ENCODE measurements at places on chromosomes 6 and 20. TPM values are rescaled to one million over a fixed set of nuclear protein-coding genes. Genes with fewer than 3 reads are reported as not detected.

GRCh38 chr6:13273202-13273930 lies 55.0 kb downstream of the TBC1D7 start:
- DNase-seq = no peak

LY6G6C gene
- not detected for polyA plus RNA-seq

DNA sequence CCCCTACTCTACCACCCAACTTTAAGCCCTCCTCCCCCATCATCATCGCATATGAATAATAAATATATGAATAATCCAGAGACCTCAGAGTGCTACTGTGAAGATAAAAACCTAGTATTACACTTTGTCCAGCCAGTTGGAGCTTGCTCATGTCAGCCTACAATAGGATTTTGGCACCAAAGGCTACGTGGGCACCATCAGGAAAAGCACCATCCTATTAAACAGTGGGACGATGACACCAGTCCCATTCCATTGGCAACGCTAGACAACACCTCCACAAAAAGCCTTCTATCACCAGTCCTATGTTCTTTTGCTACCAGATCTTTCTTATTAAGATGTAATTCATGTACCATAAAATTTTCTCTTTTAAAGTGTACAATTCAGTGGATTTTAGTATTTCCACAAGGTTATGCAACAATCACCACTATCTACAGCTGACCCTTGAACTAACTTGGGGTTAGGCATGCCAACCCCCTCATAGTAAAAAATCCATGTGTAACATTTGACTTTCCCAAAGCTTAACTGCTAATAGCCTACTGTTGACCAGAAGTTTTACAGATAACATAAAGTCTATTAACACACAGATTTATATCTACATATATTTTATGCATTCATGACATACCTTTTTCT lies 41.1 kb downstream of the CNKSR3 start:
- DNase-seq = no peak

DNA sequence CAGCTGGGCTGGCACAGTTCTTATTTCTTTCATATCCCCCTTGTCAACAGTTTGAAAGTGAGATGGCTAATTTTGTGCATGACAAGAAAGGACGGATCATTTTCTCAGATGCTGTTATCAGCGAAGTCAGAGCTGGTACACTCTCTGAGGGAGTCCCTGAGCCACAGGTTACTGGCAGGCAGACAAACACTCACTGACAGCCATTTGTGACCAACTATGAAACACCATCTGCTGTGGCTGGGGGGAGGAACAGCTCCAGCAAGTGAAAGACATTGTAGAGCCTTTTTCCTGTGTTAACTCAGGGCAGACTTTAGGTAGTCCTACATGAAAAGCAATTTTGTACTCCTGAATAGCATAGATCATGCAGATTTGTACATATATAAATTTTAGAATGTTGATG lies 22.2 kb downstream of the OLIG3 start:
- no peak for DNase-seq

DNA sequence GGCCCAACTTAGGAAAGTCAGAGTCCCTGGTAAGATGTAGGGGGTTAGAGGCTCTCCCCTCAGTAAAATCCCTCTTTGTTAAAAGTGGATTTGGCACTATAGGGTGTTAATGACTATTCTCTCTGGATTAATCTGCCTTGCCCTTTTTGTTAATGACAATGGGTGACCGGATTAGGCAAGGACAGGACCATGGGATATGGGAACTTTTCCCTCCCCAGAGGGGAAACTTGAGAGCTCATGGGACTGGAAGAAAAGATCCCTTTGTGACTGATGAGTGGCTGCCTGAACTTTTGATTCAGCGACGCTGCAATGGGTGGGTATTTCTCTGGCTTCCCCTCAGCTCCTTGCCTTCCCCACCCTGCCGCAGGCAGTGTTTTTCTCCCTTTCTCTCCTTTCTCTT lies 12.2 kb upstream of the TAAR9 start:
- no peak for DNase-seq

DNA sequence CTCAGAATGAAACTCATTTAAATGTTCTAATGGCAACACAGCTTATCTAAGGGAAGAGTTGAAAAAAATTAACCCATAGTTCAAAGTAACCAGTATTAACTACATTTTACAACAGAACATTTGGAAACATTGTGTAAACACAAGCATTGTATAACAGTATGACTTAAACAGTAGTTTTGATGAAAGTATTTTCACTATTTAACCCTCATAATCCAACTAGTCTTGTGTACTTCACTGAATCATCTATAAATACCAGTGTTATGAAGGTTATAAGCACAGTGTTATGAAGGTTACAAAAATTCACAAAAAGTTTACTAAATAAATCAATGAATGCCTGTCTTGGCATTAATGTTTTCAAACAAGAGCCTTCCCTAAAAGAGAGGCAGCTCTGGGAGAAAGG lies 66.5 kb downstream of the REV3L start:
- DNase-seq = no peak

DNA sequence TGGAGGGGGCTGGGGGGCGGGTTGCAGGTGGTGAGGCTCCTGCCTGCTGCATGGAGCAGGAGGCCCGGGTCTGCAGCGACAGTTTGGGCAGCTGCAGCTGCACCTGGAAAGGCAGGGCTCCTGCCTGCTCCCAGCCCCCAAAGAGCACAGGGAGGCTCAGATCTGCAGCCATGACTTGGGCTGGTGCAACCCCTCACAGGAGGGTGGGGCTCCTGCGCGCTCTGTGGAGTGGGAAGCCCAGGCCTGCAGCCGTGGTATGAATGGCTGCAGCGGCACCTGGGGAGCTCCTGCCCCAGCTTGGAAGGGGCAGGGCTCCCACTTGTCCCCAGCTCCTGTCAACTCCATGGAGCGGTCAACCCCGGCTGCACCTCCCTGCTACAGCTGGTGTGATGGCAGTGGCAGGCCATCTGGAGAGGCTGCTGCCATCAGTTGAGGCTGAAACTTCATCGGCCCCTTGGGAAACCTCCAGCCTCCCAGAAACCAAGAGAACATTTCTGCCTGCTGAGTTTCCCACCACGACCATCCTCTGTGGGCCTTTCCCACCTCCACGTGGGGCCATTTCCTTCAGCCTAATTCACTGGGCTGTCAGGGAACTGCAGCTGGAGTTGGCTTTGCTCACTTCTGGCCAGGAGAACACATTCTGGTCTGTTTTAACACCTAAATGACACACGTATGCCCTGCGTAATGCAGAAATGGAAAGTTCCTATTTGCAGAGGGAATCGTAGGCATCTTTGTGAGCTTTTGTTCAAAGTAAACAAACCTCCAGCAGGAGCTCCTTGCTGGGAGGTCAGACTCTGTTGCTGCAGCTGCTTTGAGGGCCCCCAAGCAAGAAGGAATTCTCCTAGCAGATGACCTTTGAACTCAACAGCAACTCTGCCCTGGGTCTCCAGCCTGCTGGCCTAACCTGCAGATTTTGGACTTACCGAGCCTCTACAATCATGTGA lies 429.0 kb downstream of the PREX1 start:
- DNase-seq = no peak

GRCh38 chr6:157757430-157758403 lies 65.3 kb upstream of the SNX9 start:
- DNase-seq = no peak

DNA sequence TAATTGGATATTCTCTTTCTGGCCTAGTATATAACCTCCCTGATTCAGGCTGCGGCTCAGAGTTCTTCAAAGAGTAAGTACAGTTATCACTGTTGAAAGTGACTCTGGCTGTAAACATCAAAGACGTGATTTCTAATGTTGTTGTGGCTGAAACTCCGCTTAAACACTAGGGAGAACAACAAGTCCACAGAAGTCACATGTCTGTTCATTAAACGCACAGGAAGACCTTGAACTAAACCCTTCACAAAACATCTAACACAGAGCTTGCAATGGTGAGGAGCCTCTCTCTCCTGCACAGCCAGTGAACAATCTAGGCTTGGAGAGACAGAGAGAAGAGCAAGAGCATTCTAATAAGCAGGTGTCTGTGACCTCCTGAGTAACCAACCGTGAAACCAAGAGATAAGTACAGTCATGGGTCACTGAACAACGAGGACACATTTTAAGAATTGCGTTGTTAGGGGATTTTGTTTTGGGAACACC lies 249.3 kb downstream of the PRKN start:
- DNase-seq = no peak

DNA sequence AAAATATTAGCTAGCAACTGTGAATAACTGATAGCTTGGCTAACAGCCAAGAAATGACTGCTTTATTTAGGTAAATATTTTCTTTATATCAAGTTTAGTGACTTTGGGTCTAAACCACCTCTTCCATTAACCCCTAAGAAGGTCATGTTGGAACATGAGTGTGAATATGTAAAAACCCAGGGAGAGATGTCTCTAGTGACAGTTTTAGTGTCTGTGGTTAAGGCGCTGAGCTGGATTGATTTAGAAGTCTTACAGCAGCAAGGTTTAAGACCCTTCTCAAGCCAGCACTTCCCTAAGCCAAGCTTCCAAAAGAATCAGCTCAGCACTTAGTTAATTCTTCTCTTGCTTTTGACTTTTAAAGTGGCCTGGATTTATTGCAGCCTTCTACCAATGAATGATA lies 11.4 kb upstream of the SIRT5 start:
- no peak for DNase-seq

RNF182 gene
- 0.19 TPM for polyA plus RNA-seq

RAET1L gene
- not detected for polyA plus RNA-seq

DNA sequence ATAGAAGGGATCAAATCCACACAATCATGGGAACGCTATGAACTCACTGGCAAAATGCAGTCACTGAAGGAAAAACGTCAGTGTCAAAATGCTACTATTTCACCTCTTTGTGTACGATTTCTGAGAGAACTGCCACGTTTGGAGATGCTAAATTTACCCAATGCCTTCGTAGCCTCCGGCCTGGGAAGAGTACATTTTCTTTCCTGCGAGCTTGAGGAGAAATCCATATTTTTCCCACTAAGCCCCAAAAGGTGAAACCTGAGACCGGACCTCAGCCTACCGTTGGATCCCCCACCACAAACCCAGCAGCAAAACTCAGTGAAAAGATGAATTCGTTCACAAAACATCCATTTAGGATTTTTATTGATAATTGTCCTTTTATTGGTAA lies 131.7 kb downstream of the GPX5 start:
- no peak for DNase-seq

- no peak for DNase-seq
Measured at GRCh38 chr20:64010711-64011237, 25.2 kb upstream of the C20orf204 start.

GRCh38 chr6:88650029-88650619 lies 313.3 kb downstream of the RNGTT start:
- no peak for DNase-seq

DNA sequence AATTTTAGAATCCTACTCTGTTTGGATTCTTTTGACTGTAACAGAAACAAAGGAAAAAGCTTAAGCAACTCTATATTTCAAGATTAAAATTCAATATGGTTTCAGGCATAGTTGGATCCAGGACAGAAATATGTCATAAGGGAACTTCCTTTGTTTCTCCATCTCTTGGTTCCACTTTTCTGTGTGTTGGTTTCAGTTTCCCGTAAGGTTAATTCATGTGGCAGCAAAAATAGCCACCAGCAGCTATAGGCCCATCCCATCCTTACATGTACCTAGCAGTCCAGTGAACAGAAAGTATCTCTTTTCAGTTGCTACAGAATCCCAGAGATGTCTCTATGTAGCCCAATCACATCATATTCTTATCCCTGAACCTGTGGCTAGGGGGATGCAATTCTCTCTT lies 8.8 kb upstream of the FAM8A1 start:
- DNase-seq = no peak

HNF4A gene
- polyA plus RNA-seq = 0.09 TPM

DNA sequence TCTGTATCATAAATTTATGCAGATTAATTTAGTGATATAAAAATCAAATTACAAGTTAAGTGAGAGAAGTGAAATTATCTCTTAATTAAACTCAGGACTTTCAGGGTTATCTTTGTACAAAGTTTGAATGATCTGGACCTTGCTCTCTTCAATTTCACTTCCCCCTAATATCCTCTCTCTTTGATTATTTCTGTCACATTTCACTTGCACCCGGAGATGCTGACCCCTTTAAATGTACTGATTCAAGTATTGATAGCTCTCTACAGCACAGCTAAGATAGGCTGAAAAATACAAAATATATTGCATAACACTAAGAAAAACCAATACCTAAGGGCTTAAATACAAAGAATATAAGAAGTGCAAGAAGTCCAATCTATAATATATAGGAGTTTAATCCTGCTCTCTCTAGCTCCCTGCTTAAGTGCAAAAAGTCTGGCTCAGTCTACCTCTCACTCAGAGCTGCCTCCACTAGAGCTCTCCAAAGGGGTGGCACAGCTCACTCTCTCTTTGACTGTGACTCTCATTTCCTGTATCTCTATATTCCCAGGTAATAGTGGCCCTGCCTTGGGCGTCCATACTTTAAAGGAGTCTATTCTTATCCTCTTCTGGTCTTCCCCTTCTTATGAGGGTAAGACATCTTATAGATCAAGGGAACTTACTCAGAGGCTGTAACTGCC lies 588.4 kb downstream of the RFPL4B start:
- DNase-seq = no peak

RAB44 gene
- polyA plus RNA-seq = 0.68 TPM

CLIC5 gene
- 2.4 TPM for polyA plus RNA-seq

DNA sequence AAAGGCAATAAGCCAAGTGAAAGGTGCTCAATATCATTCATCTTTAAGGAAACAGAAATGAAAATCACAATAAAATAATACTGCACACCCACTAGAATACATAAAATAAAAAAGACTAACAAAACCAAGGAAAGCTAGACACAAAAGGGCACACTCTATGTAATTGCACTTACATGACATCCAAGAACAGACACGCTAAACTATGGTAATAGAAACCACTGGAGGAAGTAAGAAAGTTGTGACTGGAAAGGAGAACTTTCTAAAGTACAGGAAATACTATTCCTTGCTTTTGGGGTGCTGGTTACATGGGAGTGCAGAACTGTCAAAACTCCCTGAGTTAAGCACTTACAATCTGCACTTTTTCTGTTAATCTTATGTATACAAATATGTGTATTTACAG lies 253.7 kb upstream of the RUNX2 start:
- no peak for DNase-seq

MAFB gene
- polyA plus RNA-seq = 20.0 TPM

GRCh38 chr6:144351379-144352127 lies 66.4 kb downstream of the UTRN start:
- no peak for DNase-seq

TBPL1 gene
- 30.4 TPM for polyA plus RNA-seq

- DNase-seq = no peak
Measured at GRCh38 chr20:10429443-10429981, 4.5 kb downstream of the MKKS start.

CST2 gene
- polyA plus RNA-seq = not detected

GRCh38 chr6:72709431-72709830 lies 87.6 kb downstream of the KCNQ5 start:
- no peak for DNase-seq

SUPT3H gene
- polyA plus RNA-seq = 9.4 TPM

COL9A1 gene
- polyA plus RNA-seq = 7.2 TPM

- no peak for DNase-seq
Measured at GRCh38 chr6:150592377-150592995, 7.2 kb upstream of the PLEKHG1 start.

- no peak for DNase-seq
Measured at GRCh38 chr20:57460781-57461465, 64.0 kb downstream of the CTCFL start.

GRCh38 chr20:58646257-58646656 lies 4.8 kb upstream of the STX16 start:
- DNase-seq = no peak
